ENCODE measurements at places on chromosomes 3 and 15. TPM values are rescaled to one million over a fixed set of nuclear protein-coding genes. Genes with fewer than 3 reads are reported as not detected.

The WDR48 gene
- 20.3 TPM for total RNA-seq

The WNT7A gene
- total RNA-seq: 0.65 TPM

The ATRIP gene
- total RNA-seq: 11.2 TPM

The SPINT1 gene
- total RNA-seq: 128 TPM

The DNAJA4 gene
- 3.0 TPM for total RNA-seq

The LXN gene
- total RNA-seq: 82.9 TPM
